Activated CD4-positive, alpha-beta T cell treated with anti-CD3 and anti-CD28 coated beads, Interleukin-2, amount 10 ng/mL, durations not matched to agents 24 days and 14 days (primary cell): ENCODE measurements at places on chromosomes 5 and 9.
A peak's percentile ranks its signal among the peaks of the same experiment; 100 is the strongest.

- no peak for DNase-seq
These were observed 64.6 kb downstream of the GABRB2 start for GRCh38 chr5:161481922-161482321.

- no peak for DNase-seq
These were observed 64.7 kb upstream of the ABCA1 start for GRCh38 chr9:104992659-104993058.

DNA sequence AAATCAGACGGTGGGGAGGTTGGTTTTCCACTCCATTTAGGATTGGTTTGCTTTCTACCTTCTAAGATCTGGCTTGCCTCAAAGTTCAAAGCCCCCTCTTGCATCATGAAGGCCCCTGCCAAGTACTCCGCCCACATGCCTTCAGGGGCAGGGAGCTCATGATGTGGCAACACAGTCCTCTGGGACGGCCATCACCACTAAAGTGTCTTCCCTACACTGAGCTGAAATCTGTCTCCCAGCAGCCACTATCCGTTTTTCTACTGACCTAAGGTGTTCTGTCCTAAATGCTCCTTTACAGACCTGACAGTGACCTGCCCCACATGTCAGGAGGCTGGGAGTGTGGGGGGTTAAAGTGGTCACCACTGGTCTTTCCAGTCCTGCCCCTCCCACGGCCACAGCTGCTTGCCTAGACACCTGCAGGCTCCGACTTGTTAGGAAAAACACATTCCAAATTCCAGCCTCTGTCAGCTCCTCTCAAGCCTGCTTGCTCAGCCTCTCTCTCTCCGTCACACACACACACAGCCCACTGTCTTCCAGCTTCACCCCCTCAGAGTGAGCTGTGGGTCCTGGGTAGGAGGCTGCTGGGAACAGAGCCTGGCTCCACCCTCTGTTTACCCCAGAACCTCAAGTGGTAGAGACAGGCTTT is 44.9 kb downstream of the SHB start:
- DNase-seq, result no peak

DNA sequence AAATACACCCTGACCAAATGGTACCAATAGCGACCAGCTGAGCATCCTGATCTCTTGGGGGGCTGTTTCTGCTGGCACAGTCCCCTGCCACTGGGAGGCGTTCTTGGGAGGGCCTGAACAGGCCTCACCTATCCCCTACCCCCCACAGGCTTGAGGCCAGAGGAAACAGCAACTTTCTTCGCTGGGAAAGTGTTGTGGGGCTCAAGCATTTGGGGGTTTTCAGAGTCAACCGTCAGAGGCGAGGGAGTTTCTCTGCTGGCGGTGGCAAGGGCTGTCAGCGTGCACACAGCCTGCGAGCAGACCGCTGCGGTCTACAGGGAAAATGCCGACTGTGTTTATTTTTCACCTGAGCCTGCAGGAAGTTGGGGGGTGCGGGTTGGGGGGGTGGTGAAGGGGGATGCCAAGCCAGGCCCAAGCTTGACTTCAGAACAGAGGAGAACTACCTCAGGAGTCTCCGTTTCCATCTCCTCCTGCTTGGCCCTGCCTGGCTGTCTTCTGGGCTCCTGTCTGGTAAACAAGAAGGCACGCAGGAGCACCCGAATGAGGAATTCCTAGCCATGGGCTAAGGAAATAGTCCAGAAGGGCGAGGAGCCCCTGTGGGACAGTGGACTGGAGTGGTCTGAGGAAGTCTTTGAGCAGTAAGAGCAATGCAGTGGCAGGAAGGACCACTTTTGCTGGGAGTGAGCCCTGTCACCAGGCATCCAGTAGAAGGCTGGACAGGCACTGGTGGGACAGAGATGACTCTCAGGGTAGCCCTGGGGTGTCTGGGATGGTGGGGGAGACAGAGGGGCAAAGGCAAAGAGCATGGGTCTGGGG is 18.1 kb downstream of the TCF7 start:
- DNase-seq, result peak; percentile 93

DNA sequence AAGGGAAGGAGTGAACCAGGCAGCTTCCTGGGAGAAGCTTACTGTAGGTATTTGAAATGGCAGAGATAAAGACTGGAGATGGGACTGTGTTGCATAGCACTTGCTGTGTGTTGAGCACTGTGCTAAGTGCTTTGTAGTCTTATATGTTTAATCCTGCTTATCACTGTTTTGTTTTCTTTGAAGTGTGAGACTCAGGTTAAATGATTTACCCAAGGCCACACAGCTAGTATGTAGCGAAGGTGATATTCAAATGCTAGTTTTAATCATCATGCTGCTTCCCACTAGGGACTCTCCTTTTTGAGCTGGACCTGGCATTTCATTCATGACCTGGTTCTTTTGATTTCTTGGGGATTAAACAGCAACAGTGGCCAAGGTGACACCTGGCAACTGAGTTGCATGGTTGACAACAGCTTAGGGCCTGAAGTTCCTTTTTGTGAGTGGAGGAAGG is 35.3 kb upstream of the SPRY4 start:
- DNase-seq, result no peak
